ENCODE measurements at places on chromosomes 2 and 18.
A peak's percentile ranks its signal among the peaks of the same experiment; 100 is the strongest.

DNA sequence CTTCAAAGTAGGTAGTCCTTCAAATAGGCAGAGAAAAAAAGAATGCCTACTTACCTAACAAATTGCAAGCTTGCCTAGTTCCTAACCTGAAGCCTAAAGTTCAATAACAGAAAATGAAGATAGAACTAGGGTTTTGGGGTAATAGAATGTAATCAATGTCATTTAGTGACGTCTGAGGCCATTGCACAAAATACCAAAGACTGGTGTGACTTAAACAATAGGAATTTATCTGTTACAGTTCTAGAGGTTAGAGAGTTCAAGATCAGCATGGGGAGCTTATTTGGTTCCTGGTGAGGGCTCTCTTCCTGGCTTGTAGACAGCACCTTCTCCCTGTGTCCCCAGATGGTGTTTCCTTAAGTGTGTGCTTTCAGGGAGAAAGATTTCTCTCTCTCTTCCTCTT is 4.7 kb upstream of the NPC1 start:
- DNase-seq = peak; percentile 31

DNA sequence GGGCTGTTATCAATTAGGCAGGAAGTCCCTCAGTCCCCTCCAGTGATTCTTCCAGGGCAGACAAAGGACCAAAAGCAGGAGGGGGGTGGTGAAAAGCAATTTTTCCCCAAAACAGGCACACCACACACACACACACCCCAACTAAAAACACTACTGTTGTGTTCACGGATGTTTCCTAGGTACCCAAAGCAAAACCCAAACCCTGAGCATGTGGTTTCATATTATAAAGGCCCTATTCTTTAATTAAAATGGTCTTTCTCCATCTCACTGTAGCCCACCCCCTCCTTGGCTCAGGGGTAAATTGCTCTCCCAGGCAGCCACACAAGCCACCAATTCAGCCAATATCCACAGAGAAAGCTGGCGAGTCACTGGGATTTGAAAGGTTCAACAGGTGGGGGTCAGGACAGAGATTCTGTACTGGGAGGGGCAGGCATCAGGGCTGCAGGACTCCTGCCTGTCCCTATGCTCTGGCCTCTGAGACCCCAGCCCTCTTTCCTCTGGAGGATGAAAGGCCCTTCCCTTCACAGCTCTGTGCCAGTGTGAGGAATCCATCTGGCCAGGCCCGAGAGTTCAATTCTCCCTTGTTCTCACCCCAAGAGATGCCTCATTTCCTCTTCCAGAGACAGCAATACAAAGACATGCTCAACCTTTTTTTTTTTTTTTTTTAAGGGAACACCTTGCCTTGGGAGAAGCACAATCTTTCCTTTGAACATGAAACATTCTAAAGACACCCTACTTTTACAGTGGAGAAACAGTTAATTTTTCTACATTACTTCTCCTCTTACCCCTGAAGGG is 43.6 kb downstream of the SPRED2 start:
- no peak for DNase-seq

- DNase-seq = peak; percentile 77
Observed at GRCh38 chr2:172102391-172103359, at the start of gene DLX2. TSS of gene DLX2 (minus strand) at chr2:172102900. CDS start at chr2:172102538, 362 bp downstream.

- no peak for DNase-seq
Observed at GRCh38 chr2:71886241-71886640, 261.4 kb downstream of the CYP26B1 start.

- no peak for DNase-seq
Observed at GRCh38 chr2:217794133-217794986, 208.4 kb downstream of the TNS1 start.

- no peak for DNase-seq
Observed at GRCh38 chr2:81077396-81077795, 772.8 kb upstream of the LRRTM1 start.

Measured in iris pigment epithelial cell (primary cell).